ENCODE measurements at places on chromosomes 12 and 14.

- DNase-seq, result no peak
These were observed 832.9 kb downstream of the C12orf50 start for GRCh38 chr12:87196321-87196720.

GRCh38 chr14:64442300-64442988 is 22.9 kb upstream of the AKAP5 start:
- DNase-seq, result no peak

DNA sequence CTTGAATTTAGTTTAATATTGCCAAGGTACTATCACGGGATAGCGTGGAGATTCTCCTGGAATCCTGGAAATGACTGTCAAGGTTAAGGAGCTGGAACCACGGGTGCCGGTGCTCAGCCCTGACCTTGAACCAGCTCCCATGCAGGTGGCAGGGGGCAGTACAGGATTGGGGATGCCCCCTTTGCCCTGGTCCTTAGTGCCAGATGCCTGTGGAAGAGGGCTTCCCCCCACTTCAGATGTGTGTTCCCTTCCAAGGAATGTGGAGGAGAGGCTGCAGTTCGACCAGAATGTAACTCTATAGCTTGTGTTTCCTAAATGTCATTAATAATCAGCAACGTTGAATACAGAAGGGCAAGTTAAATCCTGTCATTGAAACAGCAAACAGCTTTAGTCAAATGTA is 258.9 kb downstream of the VRK1 start:
- DNase-seq, result no peak

DNA sequence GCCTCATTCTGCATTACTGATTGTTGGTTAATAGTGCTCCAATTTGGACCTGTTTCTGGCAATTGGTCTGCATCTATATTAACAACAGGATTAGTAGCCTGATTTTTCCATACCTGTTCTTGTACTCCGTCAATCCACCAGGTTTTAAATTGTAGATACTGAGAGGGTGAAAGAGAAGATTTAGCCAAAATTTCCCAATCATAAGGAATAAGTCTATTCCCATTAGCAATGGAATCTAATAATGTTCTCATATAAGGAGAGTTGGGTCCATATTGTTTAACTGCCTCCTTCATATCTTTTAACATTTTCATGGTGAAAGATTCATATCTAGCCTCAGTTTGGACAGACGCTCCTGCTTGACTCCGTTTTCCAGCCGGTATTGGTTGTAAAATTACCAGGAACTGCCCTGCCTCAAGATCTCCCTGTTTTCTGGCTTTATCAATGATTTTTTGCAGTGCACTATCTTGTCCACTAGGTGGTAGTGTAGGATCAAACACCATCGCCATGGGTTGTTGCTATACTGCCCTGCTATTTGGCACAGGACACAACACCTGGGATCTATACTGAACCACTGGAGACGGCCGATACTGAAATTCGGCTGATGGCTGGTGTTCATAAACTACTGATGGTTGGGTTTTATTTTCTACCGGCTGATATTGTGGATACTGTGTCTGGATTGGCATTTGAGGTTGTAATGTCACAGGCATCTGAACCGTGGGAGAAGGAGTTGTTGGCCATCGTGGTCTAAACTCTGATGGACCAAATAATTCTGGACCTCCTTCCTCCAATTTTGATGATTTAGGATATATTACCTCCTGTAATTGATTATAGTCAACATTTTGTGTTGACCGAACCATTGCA is 25.2 kb downstream of the DHRS4L2 start:
- DNase-seq, result no peak

- no peak for DNase-seq
These were observed 194.1 kb downstream of the TMTC3 start for GRCh38 chr12:88336076-88336739.

DNA sequence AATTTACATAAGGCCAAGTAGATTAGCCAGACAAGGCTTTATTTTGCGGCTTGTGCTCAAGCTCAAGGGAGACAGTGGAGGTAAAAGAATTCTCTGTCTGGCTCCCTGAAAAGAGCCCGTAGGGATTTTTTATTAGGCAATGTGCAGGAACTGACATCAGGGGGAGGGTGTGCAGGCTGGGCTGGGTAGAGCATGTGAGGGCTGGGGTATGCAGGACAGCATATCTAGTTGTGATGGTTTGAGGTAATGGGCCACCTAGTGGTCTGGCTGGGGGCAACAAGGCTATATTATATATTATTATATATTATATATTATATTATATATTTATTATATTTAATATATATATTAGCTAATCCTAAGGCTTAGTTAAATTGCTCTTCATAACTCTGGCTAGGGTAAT is 102.1 kb downstream of the TMEM117 start:
- DNase-seq, result no peak

GRCh38 chr12:47715877-47716548 is 9.3 kb downstream of the ENDOU start:
- DNase-seq, result no peak

DNA sequence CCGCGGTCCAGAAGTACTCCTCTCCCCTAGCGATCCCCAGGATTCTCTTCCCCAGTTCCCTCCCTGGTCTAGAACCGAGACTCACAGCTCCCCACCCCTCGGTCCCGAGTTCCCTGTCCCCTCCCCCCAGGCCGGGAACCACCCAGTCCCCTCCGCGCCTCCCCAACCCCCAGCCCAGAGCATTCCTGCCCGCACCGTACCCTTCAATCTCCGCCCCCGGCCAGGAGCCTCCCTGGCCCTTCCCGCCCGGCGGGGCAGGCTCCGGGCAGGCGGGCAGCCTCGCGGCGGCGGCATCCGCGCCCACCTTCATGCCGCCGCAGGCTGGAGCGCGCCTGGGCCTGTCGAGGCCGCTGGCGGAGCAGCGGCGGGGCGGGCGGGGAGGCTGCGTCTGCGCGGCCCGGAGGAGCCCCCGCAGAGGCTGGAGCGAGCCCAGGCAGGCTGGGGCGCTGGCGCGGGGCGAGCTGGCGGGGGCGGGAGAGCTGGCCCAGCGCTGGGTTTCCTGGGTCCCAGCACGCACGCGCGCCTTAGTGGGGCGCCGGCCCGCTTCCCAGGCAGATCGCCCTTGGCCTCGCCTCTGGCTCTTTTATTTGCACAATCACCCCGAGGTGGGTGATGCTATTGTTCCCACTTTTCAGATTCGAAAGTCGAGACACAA is 22.2 kb upstream of the GPR132 start:
- DNase-seq, result no peak

DNA sequence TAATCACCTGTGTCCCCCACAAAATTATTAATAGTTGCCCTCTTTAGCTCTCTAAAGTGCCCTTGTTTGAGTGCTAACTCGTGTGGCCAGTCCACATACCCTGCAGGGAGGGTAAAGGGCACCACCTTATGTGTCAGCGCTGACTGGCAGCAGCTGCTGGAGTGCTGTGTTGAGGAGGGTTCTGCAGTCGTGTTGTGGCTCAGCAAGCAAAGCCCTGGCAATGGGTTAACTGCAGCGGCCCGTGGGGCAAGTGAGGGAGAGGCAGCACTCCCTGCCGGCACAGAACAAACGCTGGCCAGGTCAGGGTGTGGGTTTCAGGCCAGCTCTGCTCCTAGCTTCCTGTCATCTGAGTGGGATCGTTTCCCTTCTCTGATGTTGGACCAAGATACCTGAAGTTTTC is 369.8 kb downstream of the CACNA1C start:
- no peak for DNase-seq

GRCh38 chr14:101351146-101351545 is 210.1 kb upstream of the DIO3 start:
- no peak for DNase-seq

DNA sequence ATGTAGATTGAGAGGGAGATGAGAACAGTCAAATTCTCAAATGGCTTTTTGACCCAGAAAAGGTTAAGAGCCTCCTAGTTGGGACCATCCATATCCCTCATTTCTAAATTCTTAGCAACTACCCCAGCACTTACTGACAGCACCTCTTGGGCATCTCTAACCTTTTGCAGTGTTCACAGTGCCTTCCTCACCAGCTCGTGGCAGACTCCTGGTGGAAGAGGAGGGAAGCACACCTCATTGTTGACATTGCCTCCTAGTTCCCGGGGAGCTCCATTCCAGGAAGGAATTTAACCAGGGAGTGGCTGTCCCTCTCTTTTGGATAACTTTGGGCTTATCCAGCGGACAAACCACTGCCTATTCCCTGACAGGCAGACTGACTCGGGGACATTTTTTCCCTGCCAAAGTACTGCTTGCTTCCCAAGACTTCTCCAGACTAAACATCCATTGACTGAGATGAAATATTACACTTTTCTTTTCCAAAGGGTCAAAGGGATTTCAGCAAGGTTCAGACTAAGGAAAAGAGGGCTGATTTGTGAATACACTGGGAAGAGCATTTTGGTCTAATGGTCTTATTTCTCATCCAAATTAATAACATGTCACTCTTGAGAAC is 9.0 kb upstream of the OR6J1 start:
- no peak for DNase-seq

GRCh38 chr12:3216726-3217682 is 139.8 kb downstream of the TSPAN9 start:
- DNase-seq, result no peak

GRCh38 chr12:31729705-31730104 is 884 bp upstream of the AMN1 start:
- no peak for DNase-seq

DNA sequence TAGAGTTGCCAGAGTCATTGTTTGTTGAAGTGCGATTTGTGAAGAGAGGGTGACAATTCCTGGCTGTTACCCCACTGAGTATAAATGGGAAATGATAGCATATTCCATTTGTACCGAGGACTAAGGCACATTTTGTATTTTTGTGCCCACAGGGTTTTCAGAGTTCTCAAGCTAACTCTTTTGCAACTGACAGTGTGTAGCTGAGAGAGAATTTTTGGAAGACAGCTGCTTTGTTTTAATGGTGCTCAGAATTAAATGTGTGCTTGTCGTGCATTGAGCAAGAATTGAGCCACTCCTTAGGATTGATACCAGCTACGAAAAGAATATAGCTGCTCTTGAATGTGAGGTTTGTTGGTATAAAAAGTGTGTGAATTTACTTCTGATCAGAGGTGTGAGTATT is 21.7 kb downstream of the ANKRD13A start:
- no peak for DNase-seq

DNA sequence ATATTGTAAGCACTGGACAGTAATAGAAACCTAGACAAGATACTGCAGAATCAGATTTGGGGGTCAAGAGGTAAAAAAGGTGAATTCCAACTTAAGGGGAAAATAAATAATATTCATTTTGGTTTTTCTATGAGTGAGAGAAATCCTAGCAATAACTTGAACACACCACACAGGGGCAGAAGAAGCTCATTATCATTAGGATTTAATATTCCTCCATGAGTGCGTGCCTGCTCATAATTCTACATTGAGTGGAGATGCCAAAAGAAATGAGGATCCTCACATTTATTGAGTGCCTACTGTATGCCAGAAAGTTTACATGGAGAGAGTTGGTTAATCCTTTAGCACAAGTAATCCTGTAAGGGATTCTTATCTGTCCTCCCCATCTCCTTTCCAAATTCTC is 40.5 kb upstream of the C14orf132 start:
- peak; percentile 3 for DNase-seq

DNA sequence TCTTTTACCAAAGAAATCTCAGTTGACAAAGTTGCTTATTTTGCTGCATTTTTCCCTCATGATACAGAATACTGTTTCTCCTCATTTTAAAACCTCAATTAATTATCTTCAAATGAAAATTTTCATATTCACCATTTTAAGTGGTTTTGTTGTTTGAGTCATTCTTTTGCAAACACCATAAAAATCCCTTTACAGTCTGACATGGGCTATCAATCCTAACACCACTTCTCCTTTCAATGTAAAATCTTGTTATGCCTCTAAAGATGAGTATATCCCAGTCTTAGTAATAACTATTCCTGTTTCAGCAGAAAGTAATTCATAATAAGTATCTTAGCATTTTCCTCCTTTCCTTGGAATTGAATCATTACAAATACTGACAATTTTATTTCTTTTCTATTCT is 192.2 kb downstream of the SYT1 start:
- DNase-seq, result no peak

GRCh38 chr14:50366115-50366514 is 30.6 kb downstream of the CDKL1 start:
- no peak for DNase-seq

GRCh38 chr14:74049876-74050495 is 30.8 kb downstream of the BBOF1 start:
- no peak for DNase-seq

GRCh38 chr14:77084985-77085384 is 13.1 kb upstream of the CIPC start:
- DNase-seq, result no peak

DNA sequence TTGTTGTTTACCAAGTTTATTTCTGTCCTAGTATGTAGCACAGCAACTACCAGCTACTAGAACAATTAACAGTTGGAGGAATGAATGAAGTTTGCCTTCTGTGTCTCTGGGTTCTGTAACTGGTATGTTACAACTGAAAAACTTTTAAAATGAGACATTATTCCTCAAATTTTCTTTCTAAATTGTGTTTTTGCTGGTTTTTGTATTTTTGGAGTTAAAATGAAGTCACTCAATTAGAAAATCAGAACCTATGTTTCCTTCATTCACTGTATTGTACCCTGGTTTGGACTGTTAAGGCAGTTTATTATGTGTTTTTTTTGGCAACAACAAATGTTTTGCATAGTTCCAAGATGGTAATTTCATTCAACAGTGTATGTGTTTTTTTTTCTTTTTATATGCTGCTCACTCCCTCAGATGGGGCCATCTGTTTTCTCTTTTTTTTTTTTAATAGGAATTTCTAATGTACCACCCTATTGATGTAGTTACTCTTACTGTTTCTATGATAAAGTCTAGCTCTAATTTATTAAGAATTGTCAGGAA is 30.2 kb upstream of the EVL start:
- DNase-seq, result no peak

DNA sequence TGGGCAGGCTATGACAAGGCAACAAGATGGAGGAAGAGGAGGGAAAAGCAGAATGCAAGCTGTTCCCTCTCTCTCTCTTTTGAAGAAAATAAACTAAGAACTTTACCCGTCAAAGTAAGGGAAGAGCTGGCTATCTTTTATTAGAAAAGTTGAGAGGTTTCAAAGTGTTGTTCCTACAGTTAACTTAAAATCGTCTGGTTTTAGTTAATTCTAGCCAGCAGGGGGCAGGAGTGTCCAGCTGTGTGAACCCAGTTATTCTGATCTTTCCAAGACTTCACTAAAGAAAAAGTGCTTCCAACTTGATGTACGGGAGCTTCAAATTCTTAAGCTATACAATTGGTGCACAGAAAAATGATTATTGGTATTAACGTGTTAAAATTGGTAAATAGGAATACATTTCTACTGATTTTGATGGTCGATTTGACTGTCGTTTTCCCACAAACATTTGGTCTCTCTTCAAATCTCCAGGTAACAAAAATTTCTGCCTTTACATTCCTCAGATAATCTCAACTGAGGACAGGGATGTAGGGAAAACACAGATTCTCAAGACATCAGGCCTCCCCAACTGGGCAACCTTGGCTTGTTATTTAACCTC is 28.4 kb upstream of the MON2 start:
- no peak for DNase-seq

Data from cerebellar nuclear complex (tissue), 1 donor.